Left lobe of liver (tissue), 2 donors: ENCODE measurements at places on chromosomes 7 and 10. TPM values are rescaled to one million over a fixed set of nuclear protein-coding genes. Genes with fewer than 3 reads are reported as not detected.

- no peak for DNase-seq
Measured at GRCh38 chr7:143505838-143506237, 28.2 kb downstream of the TAS2R41 start.

- no peak for DNase-seq
Measured at GRCh38 chr7:135913404-135913803, 63.8 kb downstream of the MTPN start.

The PPRC1 gene
- 6.9 TPM for total RNA-seq

The ENO4 gene
- total RNA-seq: not detected

- DNase-seq: no peak
Measured at GRCh38 chr7:51276091-51276605, 40.5 kb downstream of the COBL start.

The ZNF425 gene
- total RNA-seq: 1.1 TPM

The TRPV5 gene
- not detected for total RNA-seq

The C10orf62 gene
- 3.7 TPM for total RNA-seq

- no peak for DNase-seq
Measured at GRCh38 chr10:13859979-13860654, 273.4 kb downstream of the PRPF18 start.

The PIK3AP1 gene
- 35.7 TPM for total RNA-seq

GRCh38 chr10:103327906-103328305 lies 23.0 kb downstream of the PCGF6 start:
- no peak for DNase-seq

DNA sequence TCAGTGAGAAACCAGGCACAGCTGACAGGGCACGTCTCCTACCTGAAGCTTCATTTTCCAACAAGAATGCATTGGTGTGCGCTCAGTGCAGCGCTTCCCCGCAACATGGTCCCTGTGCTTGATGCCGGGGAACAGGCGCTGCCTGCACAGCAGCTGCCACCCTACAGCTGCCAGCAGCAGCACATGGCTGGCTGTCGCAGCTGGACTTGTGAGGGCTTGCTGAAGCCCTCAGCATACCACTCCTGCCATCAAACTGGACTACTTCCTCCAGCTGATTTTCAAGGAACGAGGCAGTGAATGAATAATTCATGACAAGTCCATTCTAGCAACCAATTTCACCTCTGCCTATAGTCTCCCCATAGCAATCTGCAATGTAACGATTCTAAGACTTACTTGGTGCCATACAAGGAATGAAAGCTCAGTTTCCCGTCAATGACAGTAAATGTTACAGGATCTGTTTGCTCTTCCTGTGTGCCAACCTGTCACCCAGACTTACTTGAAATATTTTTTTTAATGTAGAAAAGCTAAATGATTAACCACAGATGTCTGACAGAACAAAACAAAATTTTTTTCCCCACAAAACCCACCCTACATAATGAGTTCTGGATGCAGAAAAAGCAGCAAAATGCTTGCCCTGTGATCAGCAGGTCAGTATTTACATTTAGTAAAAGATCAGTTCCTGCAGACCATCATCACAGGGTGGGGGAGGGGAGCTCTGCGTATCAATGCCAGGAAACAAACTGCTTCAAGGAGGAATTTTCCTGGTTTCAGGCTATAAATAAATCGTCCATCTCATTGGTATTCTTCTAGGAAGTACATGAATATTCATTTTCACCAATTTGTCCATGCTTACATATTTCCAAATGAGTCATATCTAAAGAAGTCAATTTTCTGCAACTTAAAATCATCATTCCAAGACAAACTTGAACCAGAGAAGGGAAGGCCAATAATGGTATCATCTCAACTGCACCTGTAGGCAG lies 140.6 kb downstream of the ALOX5 start:
- DNase-seq: no peak

DNA sequence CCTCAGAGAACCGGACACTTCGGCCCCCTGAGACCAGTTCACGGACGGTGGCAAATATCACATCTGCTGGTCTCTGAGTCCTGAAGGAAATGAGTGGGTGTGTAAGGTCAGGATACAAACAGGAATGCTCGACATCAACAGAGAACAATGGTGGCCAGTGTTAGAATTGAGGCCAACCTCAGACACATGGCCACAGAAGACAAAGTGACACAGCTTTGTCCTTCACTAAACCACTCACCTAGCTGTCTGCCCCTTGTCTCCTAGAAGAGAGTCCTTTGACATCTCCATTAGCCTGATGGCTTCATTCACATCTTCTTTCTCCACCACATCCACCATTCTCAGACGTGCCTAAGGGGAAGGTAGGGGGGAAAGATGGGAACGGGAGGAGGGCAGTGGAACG lies 4.3 kb downstream of the COPS6 start:
- DNase-seq: no peak

The DRGX gene
- total RNA-seq: not detected
